ENCODE measurements at places on chromosomes 13 and 19.

GRCh38 chr19:48934837-48935236 is 1.3 kb downstream of the DHDH start:
- no peak for DNase-seq

- no peak for DNase-seq
Observed at GRCh38 chr13:80339563-80339911, 1.4 kb downstream of the SPRY2 start.

DNA sequence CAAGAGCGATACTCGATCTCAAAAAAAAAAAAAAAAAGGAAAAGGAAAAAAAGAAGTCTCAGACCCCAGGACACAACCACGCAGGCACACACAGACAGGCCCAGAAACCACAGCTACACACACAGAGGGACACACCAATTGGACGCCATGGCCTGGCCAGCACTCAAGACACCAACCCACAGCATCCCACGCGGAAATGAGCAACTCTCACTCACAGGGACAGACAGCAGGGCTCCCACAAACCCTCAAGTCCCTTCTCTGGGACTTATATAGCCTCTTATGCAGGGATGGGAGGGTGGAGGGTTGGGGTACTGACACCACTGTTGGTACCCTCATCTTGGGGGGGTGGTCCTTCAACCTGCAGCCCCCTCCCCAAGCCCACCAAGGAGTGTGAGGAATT is 5.9 kb downstream of the NOTCH3 start:
- no peak for DNase-seq

DNA sequence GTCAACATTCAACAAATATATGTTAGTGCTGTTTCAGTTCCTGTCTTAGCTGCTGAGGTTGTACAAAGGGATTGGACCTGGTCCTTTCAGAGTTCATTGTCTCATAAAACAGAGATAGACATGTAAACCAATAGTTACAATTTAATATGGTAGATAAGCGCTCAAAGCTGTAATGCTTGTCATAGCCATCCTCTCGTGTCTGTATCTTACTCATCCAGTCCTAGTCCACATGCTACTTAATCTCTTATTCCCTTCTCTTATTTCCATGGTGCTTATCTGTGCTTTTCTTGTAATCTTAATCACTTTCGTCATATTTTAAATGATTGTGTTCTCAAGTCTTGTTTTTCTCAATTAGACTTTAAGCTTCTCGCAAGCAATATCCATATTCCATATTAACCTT is 185.2 kb upstream of the OBI1 start:
- no peak for DNase-seq

- DNase-seq: peak; percentile 54
Observed at GRCh38 chr19:57934820-57935665, at the start of gene ZNF418. ZNF418 (minus strand) TSS chr19:57935402; CDS start chr19:57933822, 1,580 bp downstream.

All from ovary (tissue), 10 donors.